HT1080 (cell line): ENCODE measurements at places on chromosomes 6 and 20. TPM values are rescaled to one million over a fixed set of nuclear protein-coding genes. Genes with fewer than 3 reads are reported as not detected.

The SPATA2 gene
- total RNA-seq = 6.7 and 8.7 TPM in 2 replicates

The PKHD1 gene
- total RNA-seq = not detected in 2 replicates

- DNase-seq = peak; percentile 34
Observed at GRCh38 chr20:9966966-9967365, 67.8 kb upstream of the ANKEF1 start.

DNA sequence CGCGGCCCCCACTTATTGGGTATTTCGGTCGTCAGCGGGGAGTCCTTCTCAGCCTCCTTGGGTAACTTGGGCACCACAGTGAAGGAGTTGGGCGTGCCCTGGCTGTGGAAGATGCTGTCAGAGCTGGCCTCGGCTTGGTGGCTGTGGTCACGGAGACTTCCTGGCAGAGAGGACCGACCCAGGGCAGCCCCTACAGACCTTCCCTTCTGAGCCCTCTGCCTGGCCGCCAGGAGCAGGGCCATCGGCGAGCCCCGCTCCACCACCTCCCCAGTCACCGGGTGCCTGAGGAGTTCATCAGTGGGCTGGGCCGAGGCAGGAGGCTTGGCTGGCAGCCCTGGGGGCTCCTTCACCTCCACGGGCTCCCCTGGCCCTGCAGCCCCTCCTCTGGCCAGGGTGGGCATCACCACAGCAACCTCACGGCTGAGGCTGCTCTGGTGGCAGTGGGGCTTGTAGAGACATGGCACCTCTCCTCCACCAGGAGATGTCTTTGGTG, 37.2 kb downstream of the C6orf132 start:
- DNase-seq = no peak

- DNase-seq = no peak
Observed at GRCh38 chr6:107822176-107823046, 1.7 kb downstream of the SCML4 start.

DNA sequence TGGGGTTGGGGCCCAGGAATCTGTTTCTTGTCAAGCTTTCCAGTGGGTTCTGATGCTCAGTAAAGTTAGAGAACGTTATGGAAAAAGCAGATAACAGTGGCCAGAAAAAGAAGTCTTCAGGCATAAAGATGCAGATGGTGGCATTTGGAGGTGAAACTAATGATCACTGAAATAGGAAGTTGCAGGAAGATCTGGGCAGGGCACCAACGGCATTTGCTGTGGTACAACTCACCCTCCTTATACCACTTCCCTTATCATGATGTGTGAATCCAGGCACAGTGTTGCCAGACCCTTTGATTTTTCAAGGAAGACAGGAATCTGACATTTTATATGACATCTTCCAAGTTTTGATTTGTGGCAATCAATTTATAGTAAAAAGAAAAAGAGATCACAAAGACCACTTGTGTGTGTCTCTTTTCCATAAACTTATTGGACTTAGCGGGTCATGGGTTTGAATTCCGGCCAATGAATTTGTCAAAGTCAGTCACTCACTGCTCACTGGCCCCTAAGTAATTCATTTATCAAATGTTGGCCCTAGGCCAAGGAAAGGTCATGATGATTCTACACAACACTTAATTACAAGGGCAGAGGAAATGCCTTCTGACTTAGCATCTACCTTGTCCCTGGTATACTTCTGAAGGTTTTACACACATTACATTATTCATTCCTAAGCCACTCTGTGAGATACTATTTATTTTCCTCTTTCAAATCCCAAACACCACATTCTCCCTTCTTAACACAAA, 37.6 kb downstream of the LAMP5 start:
- peak; percentile 8 for DNase-seq

- DNase-seq = no peak
Observed at GRCh38 chr6:116979560-116979959, 102.5 kb downstream of the RFX6 start.

GRCh38 chr6:51559059-51559458, 528.4 kb downstream of the PKHD1 start:
- DNase-seq = no peak
